ENCODE measurements at places on chromosomes 11 and 22.

GRCh38 chr11:82718821-82719220 is 14.8 kb downstream of the FAM181B start:
- DNase-seq, result no peak

- no peak for DNase-seq
Observed at GRCh38 chr22:32199341-32199740, 5.5 kb downstream of the RFPL2 start.

- DNase-seq, result no peak
Observed at GRCh38 chr22:23075525-23076216, 5.4 kb downstream of the GNAZ start.

DNA sequence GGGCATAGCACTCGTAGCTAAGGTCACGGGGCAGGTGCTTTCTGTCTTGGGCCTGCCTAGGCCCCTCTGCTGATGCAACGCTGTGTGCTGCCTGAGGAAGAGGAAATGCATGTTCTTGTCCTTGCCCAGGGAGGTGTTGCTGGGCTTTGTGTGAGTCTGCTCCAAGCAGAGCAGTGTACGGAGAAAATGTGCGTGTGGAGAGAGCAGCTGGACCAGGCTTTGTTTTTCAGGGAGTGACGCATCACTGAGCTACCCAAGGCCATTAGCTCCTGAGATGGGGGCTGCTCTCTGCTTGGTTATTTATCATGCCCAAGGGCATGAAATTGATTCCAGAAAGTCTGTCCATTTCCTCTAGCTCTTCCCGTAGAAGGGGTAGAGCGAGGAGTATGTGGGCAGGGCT is 82.9 kb upstream of the THY1 start:
- DNase-seq, result no peak

GRCh38 chr11:124150684-124151083 is 32.5 kb upstream of the OR10D3 start:
- DNase-seq, result no peak

DNA sequence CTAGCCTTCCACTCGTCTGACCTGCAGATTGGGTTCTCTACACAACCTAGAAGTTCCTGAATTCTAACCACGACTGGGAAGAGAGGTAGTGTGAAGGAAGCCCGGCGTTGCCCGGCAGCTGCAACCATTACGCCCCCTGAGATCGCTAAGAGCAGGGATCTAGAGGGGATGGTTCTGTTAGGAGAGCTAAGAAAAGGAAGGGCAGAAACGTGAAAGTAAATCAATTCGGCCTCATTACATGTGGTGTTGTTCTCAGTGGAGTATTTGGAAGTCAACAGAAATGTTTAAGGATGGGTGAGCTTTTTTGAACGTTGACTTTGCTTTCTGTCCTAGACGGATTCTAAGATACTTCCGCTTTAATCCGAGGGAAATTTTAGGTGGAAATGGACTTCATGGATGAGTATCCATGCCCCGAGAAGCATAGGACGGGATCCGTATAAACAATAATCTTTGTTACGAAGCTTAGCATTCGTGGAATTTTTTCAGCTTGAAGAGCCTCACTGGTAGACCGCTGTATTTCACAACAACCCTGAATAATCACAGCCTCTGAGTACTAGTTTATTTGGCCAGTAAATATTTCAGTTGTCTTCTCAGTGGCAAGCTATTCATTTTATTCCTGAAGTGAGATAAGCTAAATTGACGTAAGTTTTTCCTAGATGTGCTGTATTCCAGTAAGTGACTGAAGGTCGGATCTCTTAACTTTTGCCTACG is 629 bp downstream of the ATP5MG start:
- no peak for DNase-seq

GRCh38 chr11:13042873-13043342 is 33.8 kb downstream of the RASSF10 start:
- no peak for DNase-seq

GRCh38 chr11:62306227-62306626 is 7.4 kb upstream of the SCGB1D4 start:
- DNase-seq, result no peak

GRCh38 chr11:124761301-124762104 is 587 bp downstream of the ESAM start:
- DNase-seq, result no peak

- DNase-seq, result no peak
Observed at GRCh38 chr11:63504933-63505586, 824 bp upstream of the LGALS12 start.

DNA sequence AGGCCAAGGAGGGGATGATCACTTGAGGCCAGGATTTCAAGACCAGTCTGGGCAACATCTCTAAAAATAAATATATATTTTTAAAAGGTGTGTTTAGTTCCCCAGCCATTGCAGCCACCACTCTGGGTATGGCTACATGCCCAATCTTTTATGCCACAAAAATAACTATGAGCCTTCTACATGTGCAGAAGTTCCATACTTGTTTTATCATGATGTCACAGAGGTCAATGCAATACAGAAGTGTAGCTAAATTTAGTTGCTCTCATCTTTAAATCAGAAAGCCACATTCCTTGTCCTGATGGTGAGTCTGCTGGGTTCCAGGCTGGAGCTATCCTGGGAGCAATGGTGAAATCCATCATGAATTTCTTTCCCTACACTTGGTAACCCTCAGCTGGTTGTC is 436.3 kb downstream of the DYNC2H1 start:
- DNase-seq, result no peak

GRCh38 chr11:47152953-47153950 is 23.4 kb downstream of the ARFGAP2 start:
- no peak for DNase-seq

DNA sequence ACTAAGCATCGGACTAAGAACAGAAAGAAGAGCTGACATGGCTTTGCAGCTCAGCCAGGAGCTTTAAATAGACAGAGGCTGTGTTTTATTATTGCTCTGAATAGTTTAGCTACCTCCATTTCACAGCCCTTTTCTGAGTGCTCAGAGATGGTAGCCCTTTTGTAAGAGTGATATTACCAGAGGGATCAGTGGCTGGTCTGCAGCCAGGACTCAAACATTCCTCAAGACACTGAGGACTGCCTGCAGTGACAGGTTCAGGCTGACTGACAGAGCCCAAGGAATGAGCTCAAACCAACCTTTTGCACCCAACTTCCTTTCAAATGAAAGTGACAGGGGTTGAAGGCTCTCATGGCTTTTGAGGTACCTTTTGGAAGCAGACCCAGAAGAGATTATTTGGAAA is 189.0 kb downstream of the DDX10 start:
- no peak for DNase-seq

GRCh38 chr11:111718859-111719258 is 47.3 kb downstream of the PPP2R1B start:
- no peak for DNase-seq

DNA sequence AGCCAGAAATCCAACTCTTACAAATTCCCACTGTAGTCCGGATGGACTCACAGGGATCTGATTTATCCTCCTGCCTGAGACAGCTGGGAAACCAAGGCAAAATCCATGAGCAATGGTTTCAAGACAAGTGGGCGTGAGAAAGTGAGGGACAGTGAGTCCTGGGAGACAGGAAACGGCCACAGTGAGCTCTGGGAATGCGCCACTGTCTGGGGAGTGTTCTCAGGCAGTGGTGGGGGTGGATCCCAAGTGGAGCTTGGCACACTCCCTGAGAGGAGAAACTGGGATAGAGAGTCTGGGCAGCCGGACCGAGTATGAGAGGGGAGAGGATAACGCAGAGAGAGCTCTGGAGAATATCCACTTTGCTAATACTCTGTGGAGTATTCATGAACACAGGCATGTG is 9.8 kb downstream of the IL17REL start:
- no peak for DNase-seq

GRCh38 chr11:96139691-96140090 is 203.3 kb downstream of the MAML2 start:
- no peak for DNase-seq

DNA sequence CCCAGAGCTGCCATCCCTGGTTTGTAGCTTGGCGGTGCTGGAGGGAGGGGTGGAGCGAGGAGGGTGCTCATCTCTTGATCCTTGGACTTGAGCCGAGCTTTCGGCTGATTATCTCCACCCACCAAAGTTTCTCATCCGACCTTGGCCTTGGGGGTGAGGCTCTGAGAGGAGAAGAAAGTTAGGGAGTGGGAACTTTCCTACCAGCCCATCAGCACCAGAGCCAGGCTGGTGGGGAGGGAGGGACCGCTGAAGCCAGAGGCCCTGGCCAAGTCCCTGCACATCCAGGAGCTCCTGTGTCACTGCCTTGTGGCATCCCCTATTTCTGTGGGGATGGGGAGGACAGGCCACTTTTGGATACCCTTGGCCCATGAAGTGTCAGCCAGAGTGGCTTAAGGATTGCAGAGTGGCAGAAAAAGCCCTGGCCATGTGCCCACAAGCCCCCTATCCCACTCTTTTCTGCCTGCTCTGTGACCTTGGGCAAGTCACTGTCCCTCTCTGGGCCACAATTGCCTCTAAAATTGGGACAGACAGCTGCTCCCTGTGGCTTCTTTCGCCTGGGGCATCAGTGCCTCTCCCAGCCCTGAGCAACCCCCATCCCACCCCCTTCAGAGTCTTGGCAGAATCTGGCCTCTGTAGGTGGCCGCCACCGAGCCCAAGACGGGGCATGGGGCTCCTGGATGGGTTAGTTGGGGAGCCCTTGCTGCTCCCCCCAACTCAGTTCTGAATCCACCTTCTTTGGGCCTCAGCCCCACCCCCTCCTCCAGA is 10.3 kb downstream of the KCTD17 start:
- no peak for DNase-seq

DNA sequence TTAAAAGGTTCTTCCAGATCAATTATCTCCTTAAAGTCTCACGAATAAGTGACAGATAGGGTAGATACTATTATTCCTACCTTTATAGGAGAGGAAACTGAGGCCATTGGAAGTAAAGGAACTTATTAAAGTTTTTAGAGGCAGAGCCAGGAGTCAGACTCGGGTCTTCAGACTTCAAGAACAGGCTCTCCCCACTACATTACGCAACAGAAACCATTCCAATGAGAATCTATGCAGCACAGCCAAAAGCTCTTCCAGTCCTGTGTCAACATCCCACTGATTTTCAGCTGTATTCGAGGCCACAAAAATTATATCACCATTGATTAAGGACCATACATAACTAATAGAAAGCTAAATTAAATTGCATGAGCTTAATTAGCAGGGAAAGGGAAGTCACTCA is 77.4 kb downstream of the RELT start:
- DNase-seq, result no peak

DNA sequence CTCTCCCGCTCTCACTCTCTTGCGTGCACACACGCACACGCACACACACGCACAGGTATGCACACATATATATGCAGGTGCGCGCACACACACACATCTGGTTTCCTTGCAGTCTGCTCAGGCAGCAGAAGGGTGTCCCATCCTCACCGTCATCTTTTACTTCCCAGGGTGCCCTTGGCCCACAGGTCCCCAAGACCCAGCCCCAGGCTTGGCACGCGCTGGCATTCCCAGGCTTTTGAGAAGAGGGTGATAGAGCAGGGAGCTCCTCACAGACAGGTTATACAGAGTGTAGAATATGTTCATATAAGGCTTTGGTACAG is 52.0 kb upstream of the SPATA19 start:
- DNase-seq, result no peak

GRCh38 chr11:128164080-128164741 is 423.1 kb downstream of the ETS1 start:
- DNase-seq, result no peak

- no peak for DNase-seq
Observed at GRCh38 chr11:10638316-10638925, 55.1 kb downstream of the IRAG1 start.

GRCh38 chr11:22711880-22712279 is 45.5 kb downstream of the GAS2 start:
- no peak for DNase-seq

GRCh38 chr11:27873664-27874063 is 173.4 kb upstream of the BDNF start:
- no peak for DNase-seq

DNA sequence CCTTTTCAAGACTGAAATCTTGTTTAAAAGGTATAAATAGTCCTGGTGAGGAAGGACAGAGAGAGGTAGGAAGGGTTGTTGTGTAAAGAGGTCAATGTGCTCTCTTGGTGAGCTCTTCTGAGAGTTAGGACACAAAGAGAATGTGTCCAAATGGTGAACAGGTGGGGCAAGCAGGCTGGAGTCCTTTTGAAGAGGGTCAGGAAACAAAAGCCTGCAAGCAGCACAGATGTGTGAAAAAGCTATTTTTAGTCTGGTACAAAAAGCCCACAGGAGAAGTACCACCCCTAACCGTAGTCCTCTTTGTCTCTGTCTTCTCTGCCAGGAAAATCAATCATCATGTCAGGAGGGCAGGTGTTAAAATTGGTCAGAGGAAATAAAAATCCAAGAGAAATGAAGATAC is 54.4 kb upstream of the SYN3 start:
- no peak for DNase-seq

DNA sequence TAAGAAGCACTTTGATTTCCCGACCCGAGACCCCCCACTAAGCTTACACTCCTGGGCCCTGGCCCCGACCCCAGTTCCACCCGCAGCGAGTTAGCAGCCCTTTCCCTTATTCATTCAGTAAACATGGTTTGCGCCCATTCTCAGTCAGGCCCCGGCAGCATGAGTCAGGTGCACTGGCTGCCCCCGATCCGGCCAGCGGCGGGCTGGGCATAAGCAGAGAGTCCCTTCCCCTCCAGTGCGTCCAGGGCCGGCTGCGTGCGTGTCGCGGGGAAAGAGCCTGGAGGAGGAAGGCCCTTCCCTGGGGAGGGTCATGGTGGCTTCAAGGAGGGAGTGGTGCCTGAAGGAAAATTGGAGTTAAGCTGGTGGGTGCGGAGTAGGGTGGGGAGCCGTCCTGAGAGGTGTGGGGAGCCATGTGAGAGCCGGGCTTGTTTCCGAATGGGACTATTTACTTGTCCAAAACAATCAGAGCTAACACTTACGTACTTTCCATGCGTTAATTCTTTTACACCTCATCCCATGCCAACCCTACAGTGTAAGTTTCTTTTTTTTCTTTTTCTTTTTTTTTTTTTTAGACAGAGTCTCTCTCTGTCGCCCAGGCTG is 657 bp downstream of the IGHMBP2 start:
- DNase-seq, result no peak

DNA sequence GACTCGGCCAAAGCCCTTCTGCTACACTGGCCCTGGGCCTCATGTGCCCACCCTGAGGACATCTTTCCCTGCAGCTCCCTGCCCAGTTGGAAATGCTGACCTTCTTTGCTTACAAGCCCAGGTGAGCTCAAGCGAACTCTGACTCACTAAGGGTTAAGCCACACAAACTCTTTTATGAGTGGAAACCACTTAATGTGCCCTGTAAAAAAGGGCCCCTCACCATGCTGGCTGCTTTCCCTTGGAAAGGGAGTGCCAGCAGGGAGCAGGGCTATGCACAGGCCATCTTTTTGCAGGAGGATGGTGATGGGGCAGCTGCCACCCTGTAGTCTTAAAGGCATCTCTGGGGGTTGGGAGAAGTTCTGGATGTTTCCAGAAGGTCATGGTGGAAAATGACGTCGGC is 18.7 kb downstream of the EHF start:
- no peak for DNase-seq

- no peak for DNase-seq
Observed at GRCh38 chr11:15224466-15224865, 109.7 kb downstream of the INSC start.
